Activated CD8-positive, alpha-beta memory T cell treated with anti-CD3 and anti-CD28 coated beads for 1 hour (primary cell): ENCODE measurements at places on chromosomes 6 and 20.

DNA sequence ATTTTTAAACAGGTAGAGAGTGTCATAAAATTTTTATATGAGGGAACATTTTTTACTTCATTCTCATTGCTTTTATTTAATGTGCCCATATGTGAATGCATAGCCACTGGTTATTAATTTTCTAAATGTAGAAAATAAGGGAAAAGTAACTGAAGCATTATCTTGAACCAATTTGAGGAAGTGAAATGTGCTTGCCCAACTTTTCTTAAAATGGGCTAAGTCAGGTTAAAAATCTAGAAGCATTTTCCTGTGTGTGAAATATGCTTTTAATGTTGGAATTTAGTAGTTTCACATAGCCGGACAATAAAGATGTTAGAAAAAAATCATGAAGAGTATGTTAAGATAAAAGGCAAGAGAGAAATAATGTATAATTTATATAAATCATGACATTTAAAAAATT, 3.8 kb downstream of the SEC23B start:
- no peak for DNase-seq

DNA sequence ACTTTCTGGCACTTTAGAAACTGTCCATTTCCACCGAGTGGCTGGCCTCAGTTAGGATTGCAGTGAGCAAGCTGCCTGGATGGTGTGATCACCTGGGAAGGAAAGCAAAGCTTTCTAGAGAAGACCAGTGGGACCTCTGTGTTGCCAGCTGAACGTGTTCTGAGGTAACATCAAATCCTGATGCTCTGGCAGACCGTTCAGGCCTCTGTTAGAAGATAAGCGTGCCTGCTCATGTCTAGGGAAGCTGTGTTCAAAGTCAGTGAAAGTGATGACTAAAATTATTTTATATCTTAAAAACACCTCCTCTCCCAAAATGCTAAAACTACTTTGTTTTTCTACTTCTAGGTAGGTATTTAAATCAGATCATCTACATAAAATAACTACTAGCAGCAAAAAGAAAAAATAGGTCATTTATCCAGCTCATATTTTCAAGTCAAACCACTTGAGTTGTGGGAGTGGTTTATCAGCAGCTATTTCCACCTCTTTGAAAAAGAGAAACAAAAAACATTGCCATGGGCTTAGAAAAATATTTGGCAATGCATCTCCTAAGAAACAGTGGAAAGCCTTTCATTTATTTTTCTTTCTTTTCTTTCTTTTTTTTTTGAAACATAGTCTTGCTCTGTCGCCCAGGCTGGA, 54.8 kb downstream of the CEP43 start:
- no peak for DNase-seq

DNA sequence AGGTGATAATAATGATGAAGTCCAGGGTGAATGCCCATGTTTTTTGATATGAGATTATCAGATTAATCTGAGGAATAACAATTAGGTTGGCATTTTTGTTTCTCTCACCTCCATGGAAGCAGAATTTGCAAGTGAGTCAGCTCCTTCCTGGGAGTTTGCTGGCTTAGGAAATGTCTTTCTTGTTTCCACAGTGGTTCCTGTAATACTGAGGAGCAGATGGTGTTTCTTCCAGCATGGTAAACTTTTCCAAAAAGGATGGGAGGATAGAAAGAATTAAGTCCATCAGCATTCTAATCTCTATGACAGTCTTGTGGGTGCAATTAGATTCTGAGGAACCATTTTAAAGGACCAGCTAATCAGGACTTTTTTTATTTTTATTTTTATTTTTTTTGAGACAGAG, 40.5 kb downstream of the SNAP25 start:
- DNase-seq = no peak

DNA sequence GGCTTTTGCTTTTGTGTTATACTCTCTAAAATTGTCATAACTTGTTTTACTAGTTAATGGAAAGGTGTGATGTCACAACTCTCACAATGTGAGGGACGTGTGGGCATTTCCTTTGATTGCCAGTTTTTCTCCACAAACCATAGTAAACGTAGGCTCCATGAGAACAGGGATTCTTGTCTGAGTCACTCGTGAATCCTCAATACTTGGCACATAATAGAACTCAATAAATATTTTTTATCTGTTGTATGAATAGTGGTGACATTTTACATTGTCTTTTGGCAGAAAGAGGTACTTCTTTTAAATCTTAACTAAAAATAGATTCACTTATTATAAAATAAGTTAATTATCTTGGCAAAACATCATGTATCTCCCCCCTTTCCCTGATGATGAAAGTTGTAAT, 69.0 kb upstream of the CNKSR3 start:
- DNase-seq = no peak

DNA sequence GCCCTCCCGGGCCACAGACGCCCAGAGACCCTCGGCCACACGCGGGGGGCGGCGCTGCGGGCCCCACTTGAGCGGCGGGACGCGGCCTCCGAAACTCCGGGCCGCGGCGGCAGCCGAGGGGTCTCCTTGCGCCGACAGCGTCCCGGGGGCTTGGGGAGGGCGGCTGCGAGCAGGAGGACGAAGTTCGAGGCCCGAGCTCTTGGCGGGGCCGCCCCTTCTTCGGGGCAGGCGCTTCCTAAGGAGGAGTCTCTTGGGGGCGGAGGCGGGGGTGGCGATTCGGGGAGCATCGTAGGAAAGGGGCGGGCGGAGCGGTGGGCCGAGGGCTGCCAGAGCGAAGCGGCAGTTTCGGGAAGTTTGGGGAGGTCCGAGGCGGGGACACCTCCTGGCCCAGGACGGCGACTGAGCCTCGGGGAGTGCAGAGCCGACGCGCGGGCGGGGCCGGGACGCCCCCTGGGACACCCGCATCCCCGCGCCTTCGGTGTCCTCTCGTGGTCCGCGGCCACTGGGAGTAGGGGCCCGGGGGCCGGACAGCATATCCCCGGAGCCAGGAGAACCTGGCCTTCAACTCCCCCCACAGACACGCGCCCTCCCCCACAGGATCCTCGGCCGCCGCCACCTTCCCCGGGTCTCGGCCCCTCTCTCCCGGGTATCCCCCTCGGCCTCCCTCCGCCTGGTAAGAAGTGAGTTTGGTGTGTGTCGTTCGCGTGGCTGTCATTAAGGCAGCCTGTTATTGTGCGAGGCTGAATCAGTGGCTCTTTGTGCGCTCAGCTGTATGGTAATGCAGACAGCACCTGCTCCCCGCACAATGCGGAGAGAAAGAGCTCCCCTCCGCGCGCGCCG, 613 bp upstream of the DLL1 start:
- no peak for DNase-seq

DNA sequence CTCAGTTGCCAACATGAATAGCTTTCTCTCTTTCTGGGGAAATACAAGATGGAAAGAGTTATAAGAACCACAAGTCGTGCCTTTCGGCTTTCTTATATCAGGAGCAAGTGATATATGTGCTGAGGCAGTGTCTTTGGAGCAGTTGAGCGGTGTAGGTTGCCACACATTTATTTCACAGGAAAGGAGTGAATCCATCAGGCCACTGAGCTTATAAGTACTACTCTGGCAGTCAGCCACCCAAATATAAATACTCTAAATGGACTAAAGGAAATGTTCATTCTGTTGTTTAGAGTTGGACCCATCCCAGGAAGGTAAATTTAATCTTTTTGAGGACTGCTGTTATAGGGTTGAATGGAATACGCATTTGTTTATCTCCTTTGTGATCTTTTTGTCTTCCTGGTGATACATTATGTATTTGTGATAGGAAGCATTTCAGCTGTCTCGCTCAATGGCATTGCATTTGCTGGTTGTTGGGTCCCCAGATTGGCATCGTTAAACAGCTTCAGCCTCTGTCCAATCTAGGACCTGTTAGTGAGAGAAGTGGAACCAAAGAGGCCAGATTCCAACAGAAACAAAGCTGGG, 139.7 kb downstream of the SOBP start:
- DNase-seq = no peak

DNA sequence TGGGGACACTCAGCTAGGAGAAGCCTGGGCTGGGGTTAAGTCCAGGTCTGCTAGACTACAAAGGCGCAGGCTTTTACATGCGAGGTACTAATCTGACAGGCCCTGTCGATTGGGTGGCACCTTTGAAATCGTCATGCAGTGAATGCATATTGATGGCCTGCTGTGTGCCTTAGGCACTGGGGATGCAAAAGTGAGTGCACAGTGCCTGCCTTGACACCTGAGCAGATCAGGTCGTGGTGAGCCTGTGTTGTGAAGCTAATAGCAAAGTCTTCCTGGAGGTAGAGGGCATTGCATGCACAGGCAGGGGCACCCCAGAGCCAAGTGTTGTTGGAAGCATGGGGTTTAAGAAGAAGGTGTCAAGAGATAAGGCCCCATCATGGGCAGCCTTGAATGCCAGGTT, 16.9 kb downstream of the LRRC1 start:
- DNase-seq = no peak

- DNase-seq = no peak
Observed at GRCh38 chr20:48012401-48012974, 227.2 kb upstream of the SULF2 start.

GRCh38 chr6:108739496-108740330, 108.5 kb upstream of the ARMC2 start:
- no peak for DNase-seq

- DNase-seq = no peak
Observed at GRCh38 chr20:32623667-32624157, 38.6 kb upstream of the NOL4L start.

DNA sequence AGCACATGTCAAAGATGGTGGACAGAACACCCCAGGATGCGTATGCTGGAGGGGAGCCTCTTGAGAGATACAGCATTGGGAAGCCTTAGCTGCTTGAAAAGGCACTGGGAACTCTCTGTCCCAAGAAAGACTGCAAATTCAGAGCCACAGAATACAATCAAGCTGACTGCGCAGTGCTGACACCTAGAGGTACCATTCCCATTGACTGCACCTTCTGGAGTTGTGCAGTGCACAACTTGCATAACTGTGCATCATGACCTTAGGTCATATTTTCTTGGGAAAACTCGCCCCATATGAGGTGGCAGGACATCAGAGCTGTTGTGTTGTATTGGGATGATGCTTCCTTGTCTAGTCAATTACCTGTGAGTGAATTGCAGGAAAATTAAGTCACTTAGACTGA, 646.5 kb upstream of the NOX3 start:
- DNase-seq = no peak

DNA sequence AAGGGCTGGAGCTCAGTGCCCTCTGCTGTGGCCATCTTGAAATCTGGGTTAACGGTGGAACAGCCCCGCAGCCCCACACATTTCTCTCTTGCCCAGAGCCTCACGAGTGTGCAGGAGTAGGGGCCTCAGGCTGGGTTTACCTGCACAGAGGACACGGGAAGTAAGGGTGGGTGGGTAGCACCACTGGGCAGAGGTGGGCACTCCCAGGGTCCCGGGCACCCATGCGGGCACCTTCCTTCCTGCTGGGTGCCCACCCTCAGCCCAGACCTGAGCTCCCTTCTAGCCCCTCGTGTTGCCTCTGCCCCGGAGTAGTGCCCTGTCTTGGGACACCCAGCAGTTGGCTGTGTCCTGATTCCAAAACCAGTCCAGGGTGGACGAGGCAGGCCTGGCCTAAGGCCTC, 11.2 kb downstream of the COL9A3 start:
- no peak for DNase-seq

- no peak for DNase-seq
Observed at GRCh38 chr6:47451162-47451561, 26.4 kb upstream of the CD2AP start.

DNA sequence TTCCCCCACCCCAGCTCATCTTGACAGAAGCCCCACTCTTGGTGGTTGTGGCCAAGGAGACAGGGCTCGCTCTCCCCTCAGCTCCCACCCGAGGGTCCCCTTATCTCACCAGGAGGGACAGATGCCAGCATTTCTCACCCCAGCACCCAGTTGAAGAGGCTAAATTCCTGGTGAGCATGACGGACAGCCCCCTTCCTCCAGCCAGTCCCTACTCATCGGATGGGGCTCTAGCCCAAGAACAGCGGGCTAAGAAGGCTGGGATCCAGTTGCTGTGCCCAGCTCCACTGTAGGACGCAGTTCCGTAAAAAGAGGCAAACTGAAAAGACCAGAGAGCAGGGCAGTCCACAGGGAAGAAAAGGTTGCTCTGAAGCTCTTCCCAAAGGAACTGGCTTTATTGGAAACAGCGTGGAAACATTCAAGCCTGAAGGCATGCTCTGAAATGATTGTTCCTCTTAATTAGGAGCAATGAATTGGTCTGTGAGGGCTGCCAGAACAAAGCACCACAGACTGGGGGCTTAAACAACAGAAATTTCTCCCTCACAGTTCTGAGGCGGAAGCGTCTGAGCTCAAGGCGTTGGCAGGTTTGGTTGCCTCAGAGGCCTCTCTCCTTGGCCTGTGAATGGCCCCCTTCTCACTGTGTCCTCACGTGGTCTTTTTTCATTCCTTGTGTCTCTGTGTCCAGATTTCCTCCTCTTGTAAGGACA, 17.9 kb upstream of the KIF25 start:
- no peak for DNase-seq

- no peak for DNase-seq
Observed at GRCh38 chr20:23050847-23051627, 1.6 kb upstream of the THBD start.

- DNase-seq = no peak
Observed at GRCh38 chr20:50920997-50921396, 10.2 kb downstream of the ADNP start.

GRCh38 chr6:40394381-40394780, 192.8 kb downstream of the LRFN2 start:
- DNase-seq = no peak
